HTR-8/SVneo (cell line): ENCODE measurements at places on chromosomes 2 and 18.

DNA sequence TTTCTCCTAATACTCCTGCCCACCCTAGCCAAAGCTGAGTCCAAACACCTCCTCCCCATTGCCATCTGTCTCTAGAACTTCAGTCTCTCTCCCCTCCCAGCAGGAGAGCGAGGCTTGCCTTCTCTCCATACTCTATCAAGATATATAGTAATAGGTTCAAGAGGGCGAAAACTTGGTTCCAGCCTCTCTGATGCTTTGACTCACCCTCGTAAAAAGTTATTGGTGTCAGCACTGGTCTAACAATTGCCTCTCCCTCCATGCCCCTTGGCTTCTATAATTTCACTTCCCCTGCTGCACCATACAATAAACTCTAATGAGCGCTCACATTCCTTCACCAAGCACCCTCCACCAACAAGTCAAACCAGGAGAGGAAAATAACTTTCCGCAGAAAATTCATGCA lies 797.3 kb downstream of the BCL11A start:
- DNase-seq, result no peak

DNA sequence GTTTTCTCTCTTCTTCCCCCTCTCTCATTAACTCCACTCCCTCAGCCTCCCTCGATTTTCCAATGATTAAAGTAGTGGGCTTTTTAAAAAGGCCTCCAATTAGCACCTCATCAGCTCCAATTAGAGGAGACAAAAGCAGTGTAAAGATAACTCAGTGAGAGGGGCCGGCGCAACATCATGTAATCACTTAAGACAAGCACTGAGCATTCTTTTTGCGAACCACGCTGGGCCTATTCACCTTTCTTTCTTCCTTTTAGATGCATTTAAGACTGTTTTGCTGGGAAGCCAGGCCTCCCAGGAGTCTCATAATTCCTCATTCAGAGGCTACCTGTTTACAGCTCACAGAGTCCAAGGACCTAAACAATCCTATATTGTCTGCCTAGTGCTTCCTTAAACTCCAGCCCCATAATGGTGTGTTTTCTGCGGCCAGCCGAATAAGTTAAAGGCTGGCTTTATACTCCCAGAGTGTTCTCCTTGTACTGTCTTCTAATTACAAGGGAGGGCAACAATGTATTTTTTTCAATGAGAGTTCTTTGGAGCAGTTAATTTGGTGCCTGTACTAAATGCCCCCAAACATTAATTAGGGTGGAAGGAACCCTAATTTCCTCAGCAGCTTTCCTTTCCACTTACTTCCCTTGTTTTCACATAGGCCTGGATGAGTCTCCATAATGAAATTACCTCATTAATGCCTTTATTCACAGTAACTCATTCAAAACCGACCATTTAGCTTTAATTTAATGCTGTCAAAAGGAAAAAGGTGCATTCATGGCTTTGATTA lies 28.0 kb upstream of the LMAN1 start:
- DNase-seq, result no peak

DNA sequence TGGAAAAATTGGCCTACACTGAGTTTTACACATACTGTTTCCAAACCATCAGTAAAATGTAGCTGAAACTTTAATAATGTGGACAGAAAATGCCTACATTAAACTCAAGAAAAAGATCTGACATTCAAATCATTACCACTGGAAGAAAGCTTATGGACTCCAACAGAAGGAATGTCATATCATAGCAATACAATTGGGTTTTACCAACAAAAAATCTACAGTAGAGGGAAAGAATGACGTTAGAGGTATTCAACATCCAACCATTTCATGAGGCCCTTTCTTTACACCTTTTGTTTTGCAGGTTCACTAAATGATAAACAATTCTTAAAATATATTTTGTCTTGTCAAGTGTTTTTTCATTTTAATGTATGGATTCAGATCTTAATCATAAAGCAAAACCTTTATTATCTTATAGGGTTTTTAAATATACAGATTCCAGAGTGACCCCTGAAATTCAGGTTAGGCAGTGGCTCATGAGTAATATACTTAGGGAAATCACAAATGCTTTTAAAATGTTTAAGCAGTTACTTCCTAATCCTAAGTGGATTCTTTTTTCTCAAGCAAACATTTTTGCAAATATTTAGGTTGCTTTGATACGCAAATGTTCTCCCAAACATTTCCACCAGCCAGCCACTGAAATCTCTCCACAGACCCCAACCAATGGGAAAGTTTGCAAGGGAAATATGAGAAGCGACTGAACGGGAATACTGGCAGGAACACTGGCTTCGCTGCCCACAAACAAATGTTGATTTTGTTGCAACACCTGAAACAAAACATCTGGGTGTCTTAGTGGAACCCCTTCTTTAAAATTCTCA lies 168.7 kb downstream of the TCF4 start:
- no peak for DNase-seq

- DNase-seq, result no peak
These were observed 14.7 kb upstream of the ARHGAP25 start for GRCh38 chr2:68719912-68720311.

- DNase-seq, result no peak
These were observed 485.2 kb downstream of the PTPRM start for GRCh38 chr18:8052237-8052701.

- no peak for DNase-seq
These were observed 9.4 kb upstream of the CRYBA2 start for GRCh38 chr2:219002395-219003266.
